ENCODE measurements at places on chromosomes 4 and X. TPM values are rescaled to one million over a fixed set of nuclear protein-coding genes. Genes with fewer than 3 reads are reported as not detected.

The GAGE1 gene
- under 0.01 TPM for total RNA-seq

The VCX2 gene
- not detected for total RNA-seq

The KIAA1210 gene
- total RNA-seq = not detected

The LUZP4 gene
- not detected for total RNA-seq

The SSX4B gene
- total RNA-seq = not detected

The IGSF1 gene
- total RNA-seq = not detected

The MAGEC3 gene
- total RNA-seq = not detected

The MANBA gene
- 117 TPM for total RNA-seq

The MAOB gene
- total RNA-seq = 0.28 TPM

The TLR1 gene
- 0.92 TPM for total RNA-seq

The HMGN5 gene
- total RNA-seq = 1.00 TPM

The GAGE12J gene
- total RNA-seq = not detected

The AFM gene
- not detected for total RNA-seq

All from smooth muscle cell of bladder (primary cell).